ENCODE measurements at places on chromosomes 3 and 15.

DNA sequence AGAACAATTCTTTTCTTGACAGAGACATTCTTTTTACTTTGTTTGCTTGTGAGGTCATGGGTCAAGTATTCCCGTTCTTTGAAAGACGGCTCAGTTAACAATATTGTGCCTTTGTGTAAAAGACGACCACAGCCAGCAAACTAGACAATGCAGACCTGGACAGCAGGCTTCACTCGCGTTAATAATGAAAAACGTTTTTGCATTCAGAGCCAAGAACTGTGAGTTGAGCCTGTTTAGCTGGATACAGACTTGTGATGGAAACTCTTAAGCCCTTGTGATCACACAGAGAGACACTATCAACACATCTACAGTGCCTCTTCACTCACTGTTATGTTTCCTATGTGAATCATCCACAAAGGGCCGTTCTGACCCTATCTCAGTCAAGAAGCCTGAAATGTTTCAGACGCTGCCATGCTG lies 37.3 kb upstream of the CMTM7 start:
- DNase-seq: no peak

- DNase-seq: no peak
Observed at GRCh38 chr3:155647206-155647605, 97.7 kb downstream of the PLCH1 start.

GRCh38 chr3:126983653-126984390 lies 907 bp downstream of the PLXNA1 start:
- DNase-seq: no peak

DNA sequence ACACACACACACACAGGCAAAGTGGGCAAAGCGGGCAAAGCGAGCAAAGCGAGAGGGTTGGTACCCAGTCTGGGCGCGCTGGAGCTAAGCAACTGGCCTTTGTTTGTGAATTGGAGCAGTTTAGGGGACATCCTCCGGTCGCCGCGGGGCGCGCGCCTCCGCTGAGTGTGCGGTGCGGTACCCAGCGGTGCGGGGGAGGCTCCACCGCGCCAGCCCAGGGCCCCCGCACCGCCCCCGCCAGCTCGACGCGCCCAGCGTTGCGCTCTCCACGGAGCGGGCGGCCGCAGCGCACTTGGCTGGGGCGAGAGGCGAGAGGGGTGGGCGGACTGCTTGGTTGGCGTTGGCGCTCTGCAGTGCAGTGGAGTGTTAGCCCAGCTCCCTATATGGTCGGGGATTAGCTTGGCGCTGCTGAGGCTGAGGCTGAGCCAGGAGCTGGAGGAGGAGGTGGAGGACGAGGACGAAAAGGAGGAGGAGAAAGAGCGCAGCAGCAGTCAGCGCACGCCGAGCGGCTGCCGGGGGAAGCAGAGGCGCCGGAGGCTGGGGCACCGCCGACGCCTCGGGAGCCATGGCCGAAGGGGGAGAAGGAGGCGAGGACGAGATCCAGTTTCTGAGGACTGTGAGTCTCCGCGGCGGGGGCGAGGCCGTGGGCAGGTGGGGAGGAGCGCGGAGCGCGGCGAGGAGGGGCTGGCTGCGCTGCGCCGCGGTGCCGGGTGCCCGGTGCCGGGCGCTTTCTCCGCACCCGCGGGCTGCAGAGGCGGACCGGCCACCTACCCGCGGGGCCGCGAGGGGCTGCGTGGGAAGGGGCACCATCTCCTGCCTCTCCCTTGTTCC lies at the start of gene RYR3:
RYR3 (plus strand) TSS at position 487 of the 831 bp plus-strand sequence; CDS start at position 566, 79 bp downstream.
- DNase-seq: no peak

DNA sequence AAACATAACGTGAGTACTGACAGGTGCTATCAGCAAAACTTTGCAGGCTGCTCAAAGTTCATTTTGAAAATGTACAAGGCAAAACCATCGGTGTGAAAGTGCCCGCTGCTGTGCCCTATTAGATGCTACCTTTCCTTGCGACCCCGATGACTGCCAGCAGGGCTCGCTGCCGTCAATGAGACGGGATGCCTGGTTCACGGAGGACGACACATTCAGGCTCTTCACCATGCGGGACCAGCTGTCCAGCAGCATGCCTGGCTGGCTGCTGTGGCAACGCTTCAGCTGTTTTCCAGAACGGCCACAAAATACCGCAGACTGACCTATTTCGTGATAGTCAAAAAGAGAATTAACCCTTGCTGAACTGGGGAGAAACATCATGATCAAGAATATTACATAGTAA lies 92.7 kb upstream of the OCA2 start:
- no peak for DNase-seq

DNA sequence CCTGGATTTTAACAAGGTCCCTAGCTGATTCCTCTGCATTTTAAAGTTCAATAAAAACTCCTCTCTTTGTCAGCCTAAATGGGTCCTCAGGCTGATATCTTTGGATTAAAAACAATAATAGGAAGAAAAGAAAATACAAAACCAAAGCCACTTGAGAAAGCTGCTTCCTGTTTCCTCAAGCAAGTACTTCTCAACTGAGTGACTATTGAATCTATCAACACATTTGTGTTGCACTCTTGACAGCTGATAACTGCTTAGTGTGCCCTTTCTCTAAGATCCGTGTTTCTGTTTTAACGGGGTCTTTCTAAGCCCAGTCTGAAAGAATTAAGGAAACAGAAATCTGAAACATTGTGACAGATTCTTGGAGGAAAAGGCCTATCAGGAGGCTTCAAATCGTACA lies 410.7 kb downstream of the GRM7 start:
- no peak for DNase-seq

DNA sequence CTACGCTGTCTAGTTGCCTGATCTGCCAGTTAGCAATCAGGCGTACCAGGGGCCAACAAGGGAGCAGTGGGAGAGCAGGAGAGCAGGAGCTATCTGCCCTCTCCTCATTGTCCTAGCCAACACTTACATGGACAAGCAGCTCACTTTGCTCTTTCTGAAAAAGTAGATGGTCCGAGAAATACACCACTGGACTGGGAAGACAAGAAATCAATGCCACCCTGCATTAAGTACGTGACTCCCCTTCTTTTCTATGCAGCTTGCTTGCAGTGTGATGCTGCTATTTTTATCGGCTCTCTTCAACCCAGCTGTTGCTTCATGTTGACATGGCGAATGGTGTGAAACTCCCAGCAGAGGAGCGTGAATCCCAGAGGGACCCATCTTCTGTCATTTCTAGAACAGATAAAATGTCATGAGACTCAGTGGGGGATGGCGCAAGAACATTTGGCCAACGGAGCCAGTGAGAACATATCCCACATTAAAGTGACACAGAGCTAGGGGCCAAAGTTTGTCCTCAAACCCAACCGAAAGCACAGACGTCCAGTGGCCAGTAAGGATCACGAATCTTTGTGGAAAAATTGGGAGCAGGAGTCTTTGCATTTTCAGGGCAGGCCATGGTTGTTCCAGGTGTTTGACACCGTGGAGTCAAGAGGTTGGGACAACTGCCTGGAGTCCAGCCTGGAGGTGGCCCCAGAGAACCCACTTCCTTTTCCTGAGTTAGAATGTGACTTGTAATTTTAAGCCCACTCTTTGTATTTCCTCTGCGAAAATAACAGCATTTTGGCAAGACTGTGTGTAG lies 53.7 kb upstream of the MEF2A start:
- DNase-seq: no peak

DNA sequence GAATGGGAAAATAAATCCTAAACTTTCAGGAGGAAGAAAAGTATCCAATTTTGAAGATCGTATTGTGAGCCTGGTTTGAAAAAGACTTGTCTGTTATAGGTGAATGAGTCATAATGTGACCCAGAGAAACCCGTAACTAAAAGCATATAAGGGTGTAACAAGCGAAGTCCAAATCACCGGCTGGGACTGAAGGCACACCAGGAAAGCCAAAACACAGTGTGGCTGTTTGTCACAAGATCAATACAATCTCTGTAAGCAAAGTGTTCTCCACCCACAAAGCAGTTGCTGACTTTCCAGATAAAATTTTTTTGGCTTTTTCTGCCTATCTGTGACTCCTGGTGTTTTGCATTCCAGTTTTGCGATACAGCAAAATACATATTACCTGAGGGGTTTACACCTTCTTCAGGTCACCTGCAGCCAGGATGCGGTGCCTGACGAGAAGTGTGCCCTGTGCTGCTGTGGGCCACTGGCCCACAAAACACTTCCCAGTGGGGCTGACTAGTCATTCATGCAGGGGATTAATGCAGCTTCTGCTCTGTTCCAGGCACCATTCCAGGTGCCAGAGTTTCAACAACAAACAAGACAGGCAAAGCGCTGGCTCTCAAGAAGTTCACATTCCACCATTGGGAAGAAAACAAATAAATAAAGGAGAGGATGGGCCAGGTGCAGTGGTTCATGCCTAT lies 14.4 kb downstream of the HES1 start:
- DNase-seq: no peak

DNA sequence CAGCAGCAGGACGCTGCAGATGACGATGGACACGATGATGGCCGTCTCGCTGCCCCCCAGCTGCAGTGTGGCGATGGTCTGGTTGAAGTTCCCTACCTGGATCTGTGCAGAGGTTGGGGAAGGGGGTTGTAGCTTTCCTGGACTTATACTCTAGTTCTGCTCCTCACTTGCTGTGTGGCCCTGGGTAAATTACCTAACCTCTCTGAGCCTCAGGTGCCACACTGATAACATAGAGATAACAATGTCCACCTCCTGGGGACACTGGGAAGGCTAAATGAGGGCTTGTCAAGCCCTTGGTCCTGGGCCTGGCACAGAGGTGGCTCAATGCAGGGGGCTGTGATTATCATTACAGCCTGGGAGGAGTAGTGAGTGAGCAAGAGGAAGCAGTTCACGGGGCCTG lies 26.9 kb downstream of the H1-8 start:
- DNase-seq: no peak

- DNase-seq: no peak
Observed at GRCh38 chr3:144257381-144257780, 285.8 kb downstream of the DIPK2A start.
